Activated CD4-positive, alpha-beta T cell treated with anti-CD3 and anti-CD28 coated beads, Interleukin-2, Interleukin-6, amounts not matched to agents 100 ng/mL and 50 ng/mL, durations not matched to agents 16 hours and 8 hours (primary cell): ENCODE measurements at places on chromosomes 6 and 20.

DNA sequence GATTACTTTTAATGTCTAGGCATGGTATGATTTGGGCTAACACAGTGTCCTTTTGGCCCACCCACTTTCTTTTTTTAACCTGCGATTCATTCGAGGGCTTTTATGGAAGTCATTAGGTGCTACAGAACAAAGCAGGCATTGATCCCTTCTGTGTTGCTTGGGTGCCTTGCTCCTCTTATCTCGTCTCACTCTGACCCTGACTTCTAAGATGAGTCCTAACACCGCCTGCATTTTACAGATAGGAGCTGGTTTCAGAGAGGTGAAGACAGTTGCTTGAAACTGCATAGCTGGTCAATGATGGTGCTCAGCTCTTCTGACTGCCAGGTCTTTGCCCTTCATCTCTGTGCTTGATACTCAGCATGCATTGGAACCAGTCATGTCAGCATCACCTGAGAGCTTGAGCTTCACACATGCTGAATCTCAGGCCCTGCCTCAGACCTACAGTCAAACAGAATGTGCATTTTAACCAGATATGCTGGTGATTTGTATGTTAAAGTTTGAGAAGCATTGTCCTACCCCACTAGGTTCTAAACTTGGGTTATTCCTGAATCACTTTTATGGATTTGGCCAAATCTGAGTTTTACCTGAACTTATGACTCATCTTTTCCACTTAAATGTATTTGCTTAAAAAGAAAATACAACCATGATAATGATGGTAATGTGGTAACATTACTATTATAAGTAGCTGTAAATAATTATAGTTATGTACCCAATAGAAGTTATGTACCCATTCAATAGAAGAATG, 142.3 kb downstream of the PLCB4 start:
- no peak for DNase-seq

GRCh38 chr20:17343091-17343490, 116.3 kb downstream of the PCSK2 start:
- no peak for DNase-seq

DNA sequence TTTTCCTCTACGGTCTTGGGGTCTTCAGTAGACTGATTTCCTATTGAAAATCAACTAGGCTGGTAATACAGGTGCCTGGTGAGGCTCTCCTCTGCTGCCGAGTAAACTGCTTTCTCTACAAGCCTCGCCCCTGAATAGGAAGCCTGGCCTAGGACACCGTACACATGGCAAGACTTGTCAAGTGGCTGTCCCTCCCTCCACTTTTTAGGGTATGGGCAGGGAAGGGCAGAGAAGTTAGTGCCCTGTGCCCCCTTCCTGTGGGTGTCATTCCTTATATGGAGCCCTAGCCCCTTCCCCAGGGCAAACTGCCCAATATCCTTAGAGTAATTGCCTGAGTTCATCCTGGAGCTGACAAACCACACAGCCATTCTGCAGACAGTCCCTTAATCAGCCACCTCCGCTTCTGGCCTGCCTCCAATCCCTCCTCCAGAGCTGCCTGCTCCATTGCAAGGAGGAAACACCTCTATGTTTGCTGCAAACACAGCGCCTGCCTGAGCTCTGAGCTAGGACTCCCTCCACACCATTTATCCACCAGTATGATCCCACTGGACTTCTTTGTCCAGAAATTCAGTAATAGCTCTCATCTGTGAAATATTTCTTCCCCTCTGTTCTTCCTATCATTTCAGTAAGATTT, 93.1 kb downstream of the CHD6 start:
- DNase-seq: no peak

DNA sequence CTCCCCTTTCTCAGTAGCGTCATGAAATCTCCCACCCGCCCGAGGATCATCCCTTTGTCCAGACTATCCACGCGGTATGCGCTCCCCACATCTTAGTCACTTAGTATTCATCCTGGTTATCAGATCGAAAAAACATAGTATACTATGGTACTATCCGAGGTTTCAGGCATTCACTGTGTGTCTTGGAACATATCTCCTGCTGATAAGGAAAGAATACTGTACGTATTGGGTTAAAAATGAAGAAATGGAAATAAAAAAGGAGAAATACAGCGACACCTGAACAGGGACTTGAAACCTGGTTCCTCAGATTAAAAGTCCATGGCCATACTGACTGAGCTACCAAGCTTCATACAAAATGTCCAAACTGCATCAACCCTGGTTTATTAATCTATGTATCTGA, 14.0 kb downstream of the HMGN4 start:
- no peak for DNase-seq

GRCh38 chr6:6747371-6747770, 158.9 kb downstream of the LY86 start:
- no peak for DNase-seq

GRCh38 chr6:44940367-44940766, 387.8 kb upstream of the RUNX2 start:
- DNase-seq: no peak

DNA sequence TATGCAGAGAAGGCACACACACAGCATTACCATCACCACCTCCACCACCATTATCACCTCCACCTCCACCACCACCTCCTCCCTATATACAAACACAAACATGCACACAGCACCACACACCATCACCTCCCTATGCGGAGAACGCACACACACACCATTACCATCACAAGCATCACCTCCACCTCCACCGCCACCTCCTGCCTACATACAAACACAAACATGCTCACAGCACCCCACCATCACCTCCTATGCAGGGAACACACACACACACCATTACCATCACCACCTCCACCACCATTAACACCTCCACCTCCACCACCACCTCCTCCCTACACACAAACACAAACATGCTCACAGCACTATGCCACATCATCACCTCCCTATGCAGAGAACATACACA, 236.5 kb upstream of the AFDN start:
- DNase-seq: no peak

DNA sequence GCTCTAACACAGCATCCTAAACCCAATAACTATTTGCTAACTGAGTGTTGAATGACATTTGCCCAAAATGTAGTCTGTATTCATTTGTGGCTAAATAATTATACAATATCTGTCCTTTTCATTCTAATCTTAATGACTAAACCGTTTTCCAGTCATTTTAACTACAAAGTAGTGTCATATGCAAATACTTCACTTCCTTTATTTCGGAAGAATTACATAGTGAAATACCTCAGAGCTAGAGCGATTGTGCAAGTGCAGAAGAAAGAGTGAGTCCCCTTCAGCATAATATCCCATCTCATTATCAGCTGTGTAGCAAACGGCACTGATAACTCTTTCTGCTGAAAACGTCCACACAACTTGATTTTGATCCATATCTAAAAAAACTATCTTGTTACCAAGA, 66.2 kb downstream of the ROS1 start:
- no peak for DNase-seq

DNA sequence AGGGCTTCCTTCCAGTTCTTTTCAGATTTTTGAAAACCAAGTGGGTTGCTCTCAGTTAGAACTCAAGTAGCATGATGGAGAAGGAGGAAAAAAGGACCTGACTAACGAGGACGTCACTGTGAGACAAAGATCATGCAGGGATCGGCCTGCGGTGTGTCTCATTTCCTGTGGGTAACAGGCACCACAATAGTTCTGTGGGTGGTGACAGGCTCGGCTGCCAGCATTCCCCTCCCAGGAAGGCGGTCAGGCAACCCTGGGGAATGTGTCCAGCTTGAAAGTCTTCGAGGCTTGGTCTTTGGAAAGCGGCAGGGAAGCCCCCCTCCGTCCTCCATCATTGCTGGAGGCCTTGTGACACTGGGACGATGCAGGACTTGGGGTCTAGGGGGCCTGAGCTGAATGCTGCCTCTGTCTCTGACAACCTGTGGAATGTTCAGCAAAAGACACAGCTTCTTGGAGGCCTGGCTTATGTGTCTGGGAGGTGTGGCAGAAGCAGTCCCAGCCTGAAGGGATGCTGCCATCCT, 121.0 kb downstream of the BCAS1 start:
- DNase-seq: peak; percentile 83

DNA sequence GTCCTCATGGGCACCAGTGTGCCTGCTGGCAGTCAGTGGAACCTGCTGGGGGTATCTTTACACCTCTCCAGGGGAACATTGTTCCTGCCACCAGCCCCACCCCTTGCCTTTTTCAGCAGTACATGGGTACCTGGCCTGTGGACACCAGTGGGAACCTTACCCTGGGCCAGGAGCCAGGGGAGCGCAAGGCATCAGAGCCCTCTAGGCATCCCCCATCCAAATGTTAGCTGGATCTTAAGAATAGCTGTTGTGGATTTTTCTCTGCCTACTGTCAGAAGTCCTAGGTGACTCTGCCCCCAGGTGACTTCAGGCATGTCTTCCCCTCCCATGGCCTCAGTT, 38.8 kb upstream of the ID1 start:
- no peak for DNase-seq

DNA sequence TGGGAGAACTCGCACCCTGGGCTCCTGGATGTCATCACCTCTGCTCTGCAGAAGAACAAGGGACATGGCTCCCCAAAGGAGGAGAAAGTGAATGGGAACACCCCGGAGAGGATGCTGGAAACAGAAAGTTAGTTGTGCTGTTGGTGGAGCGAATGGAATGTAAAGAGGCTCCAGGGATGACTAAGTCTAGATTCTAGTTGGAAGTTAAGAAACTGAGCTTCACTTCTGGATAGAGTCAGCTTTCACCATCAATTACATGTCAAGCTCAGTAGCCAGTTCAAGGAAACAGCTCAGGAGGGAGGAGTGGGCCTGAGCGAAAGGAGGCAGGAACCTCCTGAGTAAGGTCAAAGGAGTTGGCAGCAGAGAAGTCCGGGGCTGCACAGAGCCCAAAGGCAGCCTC, 132.1 kb upstream of the ARID1B start:
- no peak for DNase-seq

GRCh38 chr6:108364470-108364869, 69.6 kb downstream of the AFG1L start:
- no peak for DNase-seq

DNA sequence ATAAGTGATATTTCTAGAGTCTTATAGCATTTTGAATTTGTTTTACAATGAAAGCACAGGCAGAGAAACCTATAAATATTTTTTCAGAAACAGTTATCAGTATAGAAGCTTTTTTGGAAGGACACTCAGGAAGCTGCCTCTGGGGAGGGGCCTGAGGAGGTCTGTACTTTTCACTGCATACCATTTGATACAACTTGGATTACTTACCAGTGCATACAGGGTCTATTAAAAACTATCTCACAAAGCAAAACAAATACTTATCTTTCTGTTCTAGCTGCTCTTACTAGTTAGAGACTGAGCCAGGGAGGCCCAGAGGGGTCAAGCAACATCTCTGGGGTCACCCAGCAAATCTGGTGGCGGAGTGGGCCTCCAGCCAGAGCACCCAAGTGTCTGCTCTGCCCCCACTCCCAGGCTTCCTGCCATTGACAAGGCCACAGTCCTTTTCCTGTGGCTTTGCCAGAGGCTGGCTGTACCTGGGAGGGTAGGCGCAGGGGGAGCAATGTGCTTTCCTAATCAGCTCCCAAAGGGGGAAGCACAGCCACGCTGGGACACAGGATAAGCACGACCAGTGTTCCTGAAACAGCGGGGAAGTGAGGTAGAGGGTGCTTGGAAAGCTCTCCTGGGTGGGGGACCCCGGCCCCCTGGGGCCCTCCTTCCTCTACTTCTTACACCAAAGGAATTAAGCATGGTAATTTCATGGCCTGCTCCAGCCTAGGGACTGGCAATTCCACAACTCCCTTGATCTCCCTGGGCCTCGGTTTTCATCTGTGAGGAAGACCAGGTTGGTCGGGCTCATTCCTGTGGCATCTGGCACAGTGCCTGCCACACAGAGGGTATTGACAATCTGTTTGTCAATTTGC, 7.8 kb downstream of the TCF15 start:
- DNase-seq: no peak

- no peak for DNase-seq
Measured at GRCh38 chr20:48448666-48449600, 378.9 kb downstream of the PREX1 start.

DNA sequence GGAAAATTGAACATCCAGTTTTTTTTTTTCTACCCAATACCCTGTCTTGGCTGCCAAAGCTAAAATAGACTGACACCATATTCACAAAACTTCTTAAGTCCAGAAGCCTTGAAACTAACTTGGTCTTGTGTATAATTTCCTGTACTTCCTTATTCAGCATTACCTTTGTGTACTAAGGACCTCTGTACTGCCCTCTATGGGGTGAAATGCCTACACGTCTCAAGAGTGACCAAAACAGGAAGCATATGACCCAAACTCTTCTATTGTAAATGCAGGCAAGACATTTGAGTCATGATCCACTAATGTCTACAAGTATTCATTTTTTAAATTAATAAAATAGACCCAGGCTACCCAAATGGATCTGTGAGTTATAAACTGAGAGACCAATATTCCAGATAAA, 50.4 kb downstream of the HMGCLL1 start:
- DNase-seq: no peak

GRCh38 chr20:35562541-35563110, 20.7 kb downstream of the ERGIC3 start:
- DNase-seq: no peak

- DNase-seq: no peak
Measured at GRCh38 chr6:14067656-14068055, 49.9 kb upstream of the CD83 start.

GRCh38 chr6:57432157-57432556, 114.7 kb downstream of the PRIM2 start:
- no peak for DNase-seq

GRCh38 chr20:5155404-5155803, 28.6 kb downstream of the CDS2 start:
- DNase-seq: no peak

DNA sequence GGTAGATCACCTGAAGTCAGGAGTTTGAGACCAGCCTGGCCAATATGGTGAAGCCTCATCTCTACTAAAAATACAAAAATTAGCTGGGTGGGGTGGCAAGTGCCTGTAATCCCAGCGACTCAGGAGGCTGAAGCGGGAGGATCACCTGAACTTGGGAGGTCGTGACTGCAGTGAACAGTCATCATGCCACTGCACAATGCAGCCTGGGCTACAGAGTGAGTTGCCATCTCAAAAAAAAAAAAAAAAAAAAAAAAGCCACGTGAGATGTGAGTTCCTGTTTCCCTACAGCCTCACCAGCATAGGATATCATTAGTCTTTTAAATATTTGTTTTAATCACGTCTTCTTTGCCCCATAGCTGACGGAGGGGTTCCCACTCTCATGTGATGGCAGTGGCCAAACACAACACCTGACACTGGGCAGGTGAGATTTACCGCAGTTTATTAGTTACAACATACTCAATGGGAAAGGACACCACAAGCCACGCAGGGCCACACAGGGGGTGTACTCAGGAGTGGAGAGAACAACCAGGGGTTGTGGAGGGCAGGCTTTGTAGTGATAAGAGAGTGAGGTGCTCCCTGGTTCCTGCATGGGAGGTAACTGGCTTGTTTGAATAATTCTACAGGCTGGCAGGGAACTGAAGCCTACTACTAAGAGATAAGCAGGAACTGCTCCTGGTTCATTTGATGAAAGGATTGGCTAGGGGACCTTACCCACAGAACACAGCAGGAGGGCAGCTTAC, 4.6 kb upstream of the LZTS3 start:
- no peak for DNase-seq

DNA sequence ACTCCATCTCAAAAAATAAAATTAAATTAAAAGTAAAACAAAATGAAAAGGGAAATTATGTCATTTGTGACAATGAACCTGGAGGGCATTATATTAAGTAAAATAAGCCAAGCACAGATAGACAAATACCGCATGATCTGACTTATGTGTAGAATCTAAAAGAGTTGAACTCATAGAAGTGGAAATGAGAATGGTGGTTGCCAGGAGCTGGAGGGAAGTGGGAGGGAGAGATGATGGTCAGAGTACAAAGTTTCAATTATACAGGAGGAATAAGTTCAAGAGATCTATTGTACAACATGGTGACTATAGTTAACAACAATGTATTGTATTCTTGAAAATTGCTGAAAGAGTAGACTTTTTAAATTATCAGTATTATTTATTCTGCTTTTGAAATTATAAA, 183.4 kb downstream of the ID4 start:
- DNase-seq: no peak
